ENCODE measurements at places on chromosomes 2 and 18.

- no peak for DNase-seq
These were observed 110.3 kb downstream of the RNF152 start for GRCh38 chr18:61782545-61782944.

DNA sequence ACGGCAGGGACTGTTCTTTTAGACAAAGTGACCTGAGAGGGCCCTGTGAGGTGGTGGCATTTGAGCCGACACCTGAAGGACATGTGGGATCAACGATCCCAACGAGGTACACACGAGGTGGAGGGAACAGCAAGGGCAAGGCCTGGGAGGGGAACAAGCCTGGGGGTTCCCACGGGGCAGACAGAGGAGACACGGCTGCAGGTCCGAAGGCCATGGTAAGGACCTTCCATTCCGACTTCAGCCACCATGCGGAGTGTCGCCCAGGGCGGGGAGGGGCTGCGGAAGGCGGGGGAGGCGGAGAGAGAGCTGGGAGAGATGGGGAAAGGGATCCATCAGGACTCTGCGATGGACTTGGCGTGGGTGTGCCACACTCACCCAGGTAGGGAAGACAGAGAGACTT, 151.8 kb downstream of the HDAC4 start:
- no peak for DNase-seq

GRCh38 chr2:8265476-8266226, 416.2 kb upstream of the ID2 start:
- no peak for DNase-seq

DNA sequence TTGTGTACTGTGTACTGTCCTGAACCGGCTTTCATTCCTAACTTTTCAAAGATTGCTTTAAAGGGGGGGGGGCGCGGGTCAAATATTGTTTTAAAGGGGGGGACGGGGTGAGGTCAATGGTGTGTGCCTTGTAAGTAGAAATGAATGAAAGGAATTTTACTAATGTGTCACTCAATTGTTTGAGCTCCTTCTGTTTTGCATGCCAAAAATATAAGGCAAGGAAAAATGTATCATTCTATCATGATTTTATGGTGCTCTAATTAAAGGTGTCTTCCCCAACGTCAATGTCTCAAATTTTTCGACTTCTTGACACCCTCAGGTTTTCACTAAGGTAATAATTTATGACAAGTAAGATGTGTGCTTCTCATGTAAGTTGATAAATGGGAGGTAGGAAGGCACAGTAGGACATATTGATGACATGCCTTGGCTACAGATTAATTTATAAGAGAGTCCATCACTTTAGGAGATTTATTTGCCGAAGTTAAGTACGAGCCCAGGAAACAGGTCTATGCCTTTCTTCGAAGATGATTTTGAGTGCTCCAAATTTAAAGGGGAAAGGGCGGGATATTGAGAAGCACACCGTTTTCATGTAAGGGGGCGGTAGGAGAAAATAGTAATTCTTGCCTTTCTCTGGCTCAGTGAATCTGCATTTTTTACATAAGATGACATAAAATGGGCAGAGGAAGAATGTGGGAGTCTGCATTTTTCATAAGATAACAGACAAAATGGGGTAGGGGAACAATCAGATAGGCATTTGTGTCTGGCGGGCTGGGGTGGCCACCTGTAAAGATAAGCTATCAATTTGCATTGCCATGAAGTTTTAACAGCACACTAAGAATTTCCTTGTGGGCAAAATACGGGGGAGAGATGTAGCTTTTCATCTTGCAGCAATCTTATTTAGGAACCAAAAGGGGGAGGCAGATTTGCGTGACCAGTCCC, 1.2 kb upstream of the TRAPPC8 start:
- no peak for DNase-seq

GRCh38 chr2:43473767-43474166, 122.1 kb downstream of the THADA start:
- no peak for DNase-seq

DNA sequence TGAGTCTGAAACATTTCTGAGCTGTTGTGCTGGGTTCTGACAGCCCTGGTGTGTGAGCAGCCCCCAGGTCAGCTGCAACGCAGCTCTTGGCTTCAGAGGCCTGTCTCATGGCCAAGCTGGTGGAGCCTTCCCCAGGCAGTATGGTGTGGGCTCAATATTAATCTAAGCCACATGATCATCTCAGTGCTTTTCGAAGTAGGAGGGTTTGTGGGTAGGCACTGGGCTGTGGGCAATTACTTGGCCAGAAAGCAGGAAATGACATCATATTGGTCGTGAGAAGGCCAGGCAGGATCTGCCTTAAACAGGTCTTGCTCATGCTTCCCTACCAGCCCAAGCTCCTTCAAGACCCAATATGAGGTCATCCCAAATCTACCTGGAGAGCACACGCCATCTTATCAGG, 26.9 kb downstream of the LOXHD1 start:
- no peak for DNase-seq

DNA sequence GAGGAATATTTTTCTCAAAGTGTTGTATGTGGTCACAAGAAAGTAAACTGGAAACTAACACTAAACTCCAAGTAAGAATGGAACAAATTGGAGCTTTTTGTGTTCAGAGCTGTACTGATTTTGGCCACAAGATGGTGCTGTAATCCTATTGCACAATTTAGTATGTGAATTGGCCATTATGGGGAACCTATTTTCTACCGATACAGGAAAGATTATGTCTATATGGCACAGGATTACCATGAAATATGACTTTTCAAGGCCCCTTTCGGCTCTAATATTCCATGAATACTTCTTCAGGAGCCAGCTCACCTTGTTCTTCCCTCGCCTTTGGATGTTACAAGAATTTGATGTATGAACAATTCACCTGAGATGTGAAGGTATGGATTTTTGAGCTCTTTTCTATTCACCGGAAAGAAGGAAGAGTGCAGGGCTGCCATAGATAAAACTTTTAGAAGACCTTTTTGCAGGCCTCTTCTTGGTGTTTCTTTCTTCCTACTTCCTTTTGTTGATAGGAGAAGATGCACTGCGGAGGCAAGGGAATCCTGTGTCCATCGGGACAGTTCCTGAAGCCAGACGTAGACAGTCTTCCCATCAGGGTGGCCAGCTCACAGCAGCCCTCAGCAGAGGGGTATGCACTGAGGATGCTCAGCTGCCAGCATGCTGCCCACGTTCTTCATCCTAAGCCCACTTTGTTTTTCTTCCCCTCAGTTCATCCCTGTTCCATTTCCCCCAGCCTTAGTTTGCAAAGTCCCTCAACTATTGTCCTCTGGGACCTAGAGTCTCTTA, 13.3 kb downstream of the MRPL44 start:
- peak; percentile 6 for DNase-seq

DNA sequence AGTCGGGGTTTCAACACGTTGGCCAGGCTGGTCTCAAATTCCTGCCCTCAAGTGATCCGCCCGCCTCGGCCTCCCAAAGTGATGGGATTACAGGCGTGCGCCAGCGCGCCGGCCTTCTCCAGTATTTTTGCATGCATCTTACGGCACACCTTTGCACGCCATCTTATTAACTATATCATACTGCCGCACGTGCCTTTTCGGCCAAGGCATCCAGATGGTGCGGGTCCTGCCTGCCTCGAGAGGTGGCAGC, 765 bp upstream of the ING5 start:
- DNase-seq = no peak

DNA sequence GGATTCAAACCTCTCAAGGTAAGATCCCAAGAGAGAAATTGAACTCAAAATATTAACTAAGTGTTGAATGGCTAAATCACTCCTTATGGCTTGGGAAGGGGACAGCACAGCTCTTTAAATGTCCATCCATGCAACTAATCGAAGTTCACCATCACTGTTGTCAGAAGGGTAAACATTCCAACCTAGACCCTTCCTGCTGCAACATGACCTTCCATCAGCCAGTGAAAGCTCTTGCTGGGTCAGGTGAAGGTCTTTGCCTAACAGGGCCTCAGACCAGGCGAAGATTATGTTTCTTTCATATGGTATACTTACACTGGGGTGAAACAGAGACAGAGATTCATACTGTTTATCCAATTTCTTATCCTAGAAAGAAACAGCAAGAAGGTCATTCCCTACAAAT, 16.4 kb downstream of the IAH1 start:
- no peak for DNase-seq

DNA sequence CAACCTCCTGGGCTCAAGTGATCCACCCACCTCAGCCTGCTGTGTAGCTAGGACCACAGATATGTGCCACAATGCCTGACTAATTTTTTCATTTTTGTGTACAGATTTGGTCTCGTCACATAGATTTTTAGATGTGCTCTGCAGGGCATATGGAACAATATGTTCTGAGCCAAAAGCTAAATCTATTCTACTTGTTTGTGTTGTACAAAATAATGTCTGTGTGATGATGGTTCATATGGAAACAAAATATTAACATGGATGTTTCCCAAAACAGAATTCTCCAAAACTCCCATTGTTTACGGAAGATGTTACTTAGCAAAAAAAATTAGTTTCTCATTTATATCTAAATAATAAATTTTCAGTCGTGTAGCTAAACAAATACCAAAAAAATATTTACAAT, 12.6 kb upstream of the KLHL23 start:
- DNase-seq = no peak

GRCh38 chr2:38856165-38856564, 19.6 kb downstream of the DHX57 start:
- DNase-seq = no peak

- DNase-seq = no peak
These were observed 168.2 kb downstream of the KCNS3 start for GRCh38 chr2:18046558-18047212.

DNA sequence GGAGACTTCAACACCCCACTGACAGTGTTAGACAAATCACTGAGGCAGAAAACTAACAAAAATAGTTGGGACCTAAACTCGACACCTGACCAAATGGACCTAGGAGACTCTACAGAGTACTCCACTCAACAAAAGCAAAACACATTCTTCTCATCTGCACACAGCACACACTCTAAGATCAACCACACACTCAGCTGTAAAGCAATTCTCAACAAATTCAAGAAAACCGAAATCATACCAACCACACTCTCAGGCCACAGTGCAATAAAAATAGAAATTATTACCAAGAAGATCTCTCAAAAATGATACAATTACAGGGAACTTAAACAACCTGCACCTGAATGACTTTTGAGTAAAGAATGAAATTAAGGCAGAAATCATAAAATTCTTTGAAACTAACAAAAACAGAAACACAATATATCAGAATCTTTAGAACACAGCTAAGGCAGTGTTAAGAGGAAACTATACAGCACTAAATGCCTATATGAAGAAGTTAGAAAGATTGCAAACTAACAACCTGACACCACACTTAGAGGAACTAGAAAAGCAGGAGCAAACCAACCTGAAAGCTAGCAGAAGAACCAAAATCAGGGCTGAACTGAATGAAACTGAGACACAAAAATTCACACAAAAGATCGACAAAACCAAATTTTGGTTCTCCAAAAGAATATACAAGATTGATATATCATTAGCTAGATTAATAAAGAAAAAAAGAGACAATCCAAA, 46.3 kb downstream of the RTTN start:
- no peak for DNase-seq

- DNase-seq = no peak
These were observed 15.9 kb downstream of the ITGB1BP1 start for GRCh38 chr2:9407363-9407811.

GRCh38 chr18:31190919-31191318, 28.3 kb upstream of the DSC1 start:
- no peak for DNase-seq

GRCh38 chr2:235642446-235643098, 148.7 kb downstream of the AGAP1 start:
- no peak for DNase-seq

GRCh38 chr2:194661431-194661830, 995.6 kb upstream of the SLC39A10 start:
- no peak for DNase-seq

DNA sequence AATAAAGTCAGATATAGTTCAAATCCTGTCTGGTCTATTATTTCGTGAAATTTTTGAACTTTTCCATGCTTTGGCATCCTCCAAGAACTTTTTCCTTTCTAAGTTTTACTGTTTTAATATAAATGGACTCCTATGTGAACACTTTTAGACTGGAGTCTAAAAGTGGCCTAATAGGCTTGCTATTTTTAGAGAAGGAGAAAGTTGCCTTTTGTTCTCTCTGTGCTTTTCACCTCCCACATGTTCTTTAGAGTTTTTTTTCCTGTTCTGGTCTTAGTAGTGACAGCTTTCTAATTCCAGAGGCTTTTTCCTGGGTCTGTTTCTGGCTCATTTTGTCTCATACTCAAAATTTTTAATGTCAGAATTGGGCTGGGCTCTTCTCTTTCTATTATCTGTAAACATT, 72.2 kb downstream of the ADAM23 start:
- DNase-seq = no peak

DNA sequence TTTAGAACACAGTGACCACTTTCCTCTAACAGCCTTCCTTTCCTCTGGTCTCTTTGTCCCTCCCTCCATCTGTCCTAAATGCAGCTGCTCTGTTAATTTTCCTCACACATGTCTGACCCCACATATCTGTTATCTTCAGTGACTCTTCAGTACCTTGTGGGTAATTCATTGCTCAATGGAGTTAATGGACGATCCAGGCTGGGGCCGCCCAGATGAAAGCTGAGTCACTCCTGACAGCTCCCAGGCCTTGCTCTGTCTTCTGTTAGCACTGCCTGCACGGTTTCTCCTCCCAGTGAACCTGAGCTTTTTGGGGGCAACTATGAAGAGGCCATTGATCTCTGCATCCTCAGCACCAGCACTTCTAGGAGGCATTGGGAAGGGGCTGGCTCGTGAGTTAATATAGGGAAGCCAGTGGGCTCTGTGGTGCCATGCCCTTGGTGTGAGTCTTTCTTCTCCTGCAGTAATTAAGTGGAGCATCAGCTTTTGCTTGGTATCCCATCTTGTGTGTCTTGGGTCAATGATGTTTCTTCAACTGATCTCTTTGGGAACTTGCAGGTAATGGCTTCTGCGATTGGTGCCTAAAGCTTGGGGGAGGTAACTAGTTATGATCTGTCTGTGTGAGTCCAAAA, 67.3 kb downstream of the SNORC start:
- no peak for DNase-seq

- no peak for DNase-seq
These were observed 301.9 kb upstream of the MYT1L start for GRCh38 chr2:2633017-2633416.

- no peak for DNase-seq
These were observed 112.3 kb downstream of the AGAP1 start for GRCh38 chr2:235606004-235606715.

GRCh38 chr18:58284699-58285448, 240.8 kb downstream of the NEDD4L start:
- DNase-seq = no peak

GRCh38 chr18:31680831-31681568, 3.4 kb downstream of the B4GALT6 start:
- no peak for DNase-seq

All from stimulated activated CD8-positive, alpha-beta memory T cell treated with anti-CD3 and anti-CD28 coated beads, Interleukin-7, amount 100 ng/mL, for 4 hours (primary cell).